Calu3 (cell line): ENCODE measurements at places on chromosomes 1 and 21. TPM values are rescaled to one million over a fixed set of nuclear protein-coding genes. Genes with fewer than 3 reads are reported as not detected.
A peak's percentile ranks its signal among the peaks of the same experiment; 100 is the strongest.

NUDC gene
- total RNA-seq, result 101 and 121 TPM in 2 replicates

DNA sequence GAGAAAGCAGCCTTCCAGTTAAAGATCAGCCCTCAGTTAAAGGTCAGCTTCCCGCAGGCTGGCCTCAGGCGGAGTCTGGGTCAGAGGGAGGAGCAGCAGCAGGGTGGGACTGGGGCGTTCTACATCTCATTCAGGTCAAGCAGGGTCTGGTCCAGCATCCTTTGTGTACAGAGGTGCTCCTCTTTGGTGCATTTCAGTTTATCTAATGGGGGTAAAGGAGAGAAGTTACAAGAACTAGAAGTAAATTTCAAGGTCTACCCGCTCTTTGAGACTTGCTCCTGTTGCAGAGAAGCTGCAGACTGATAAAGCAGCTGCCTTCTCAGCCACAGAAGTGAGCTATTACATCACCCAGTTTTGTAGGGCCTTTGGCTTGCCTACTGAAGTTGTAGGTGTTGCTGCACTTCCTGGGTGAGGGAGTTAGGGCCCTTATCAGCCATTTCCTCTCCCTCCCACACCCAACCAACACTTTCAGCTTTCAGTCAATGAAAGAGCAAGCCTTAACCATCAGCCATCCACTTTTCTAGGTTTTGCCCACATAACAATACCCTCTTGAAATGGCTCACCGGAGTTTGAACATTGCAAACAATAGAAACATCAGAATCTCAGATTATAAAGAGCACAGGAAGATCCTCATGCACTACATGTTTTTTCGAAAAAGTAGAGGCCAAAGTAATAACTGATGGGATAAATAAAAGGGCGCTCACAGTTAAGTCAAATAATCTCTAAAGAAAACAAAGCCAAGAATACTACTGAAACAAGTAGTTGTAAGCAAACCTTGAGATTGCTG lies 2.8 kb upstream of the NUP210L start:
- DNase-seq, result peak; percentile 30

DNA sequence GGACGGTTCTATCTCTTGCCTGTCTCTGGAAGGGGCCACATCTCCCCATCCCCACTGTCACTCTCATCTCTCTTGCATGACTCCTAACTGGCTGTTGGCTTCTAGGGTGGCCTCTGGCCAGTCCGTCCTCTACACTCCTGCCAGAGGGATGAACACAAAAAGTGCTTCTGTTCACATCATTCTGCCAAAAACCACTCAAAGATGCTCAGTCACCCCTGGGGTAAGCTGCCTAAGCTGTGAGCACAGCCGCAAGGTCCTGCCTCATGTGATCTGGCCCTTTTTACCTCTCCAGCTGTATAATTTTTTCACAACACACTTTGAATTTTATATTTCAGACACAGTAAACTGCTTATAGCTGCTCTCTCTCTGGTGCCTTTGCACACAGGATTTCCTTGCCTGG lies 97.6 kb upstream of the CD34 start:
- no peak for DNase-seq

DNA sequence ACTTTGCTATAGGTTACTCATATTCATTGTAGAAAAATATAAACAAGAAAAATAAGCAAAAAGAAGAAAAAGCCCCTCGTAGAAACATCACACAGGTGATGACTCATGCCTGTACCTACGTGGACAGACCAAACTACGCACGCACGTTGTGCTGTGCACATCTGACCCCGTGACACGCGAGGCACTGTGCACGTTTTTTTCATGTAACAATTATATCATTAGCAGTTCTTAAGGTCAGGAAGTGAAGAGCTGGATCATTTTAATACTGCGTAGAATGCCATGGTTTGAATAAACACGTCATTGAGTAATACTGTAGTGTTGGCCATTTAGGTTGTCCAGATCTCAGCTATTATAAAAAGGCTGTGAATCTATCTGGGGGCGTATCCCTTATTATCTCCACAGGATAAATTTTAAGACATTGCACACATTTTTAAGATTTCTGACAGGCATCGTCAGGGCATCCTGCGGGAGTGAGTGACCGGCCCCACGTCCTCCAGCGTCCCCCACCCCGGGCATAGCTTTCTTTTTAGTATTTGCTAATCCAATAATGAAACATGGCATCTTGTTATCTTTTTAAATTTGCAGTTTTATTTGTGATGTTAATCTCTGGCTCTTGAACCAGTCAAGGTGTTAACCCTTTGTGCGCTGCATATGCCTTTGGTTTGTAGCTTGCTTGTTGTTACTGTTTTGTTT lies 23.4 kb upstream of the ADARB1 start:
- no peak for DNase-seq

GRCh38 chr1:26791626-26792025 lies 3.9 kb downstream of the PIGV start:
- no peak for DNase-seq

DNA sequence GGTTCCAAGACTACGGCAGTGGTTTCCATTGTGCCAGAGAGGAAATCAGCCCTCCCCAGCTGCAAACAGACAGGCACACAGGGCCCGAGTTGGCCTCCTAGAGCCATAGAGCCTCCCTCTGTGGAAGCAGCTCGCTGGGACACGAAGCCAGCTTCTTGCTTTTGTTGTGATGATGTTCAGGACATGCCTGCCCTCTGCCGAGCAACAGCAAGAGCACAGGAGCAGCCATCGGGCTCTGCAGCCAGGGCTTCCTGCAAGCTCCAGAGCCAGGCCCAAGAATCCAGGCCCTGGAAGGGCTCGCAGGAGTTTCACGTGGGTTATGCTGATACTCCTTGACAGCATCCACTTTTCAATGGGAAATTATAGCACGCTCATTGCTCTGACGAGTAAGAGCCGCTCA lies 18.5 kb downstream of the NPHP4 start:
- no peak for DNase-seq

DNA sequence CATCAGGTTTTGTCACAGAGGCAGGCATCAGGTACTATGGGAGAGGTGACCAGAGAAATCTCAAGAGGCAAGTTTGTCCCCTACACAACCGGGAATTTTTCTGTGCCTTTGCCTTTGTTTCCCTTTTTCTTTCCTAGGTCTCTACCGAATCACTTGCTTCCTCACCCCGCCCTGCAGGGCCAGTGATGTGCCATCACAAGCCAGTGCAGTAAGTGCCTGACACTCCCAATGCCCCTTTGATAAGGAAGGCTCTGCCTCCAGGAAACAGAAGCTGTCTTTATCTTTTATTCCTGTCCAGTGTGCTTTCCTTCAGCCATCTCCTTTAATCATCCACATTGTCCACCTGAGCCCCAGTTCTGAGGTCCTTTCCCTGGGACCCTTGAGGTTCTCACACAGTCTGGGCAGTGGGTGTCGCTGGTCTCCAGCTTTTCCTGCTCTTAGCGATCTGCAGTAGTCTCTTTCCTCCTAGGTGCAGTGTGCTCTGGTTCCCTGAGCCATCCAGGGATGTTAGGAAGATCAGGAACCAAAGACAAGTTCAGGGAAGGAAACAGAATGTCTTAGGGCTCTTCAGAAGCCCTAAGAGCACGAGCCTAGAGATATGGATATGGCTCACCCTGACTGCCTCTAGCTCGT lies 36.6 kb downstream of the GJA5 start:
- DNase-seq, result peak; percentile 74

DNA sequence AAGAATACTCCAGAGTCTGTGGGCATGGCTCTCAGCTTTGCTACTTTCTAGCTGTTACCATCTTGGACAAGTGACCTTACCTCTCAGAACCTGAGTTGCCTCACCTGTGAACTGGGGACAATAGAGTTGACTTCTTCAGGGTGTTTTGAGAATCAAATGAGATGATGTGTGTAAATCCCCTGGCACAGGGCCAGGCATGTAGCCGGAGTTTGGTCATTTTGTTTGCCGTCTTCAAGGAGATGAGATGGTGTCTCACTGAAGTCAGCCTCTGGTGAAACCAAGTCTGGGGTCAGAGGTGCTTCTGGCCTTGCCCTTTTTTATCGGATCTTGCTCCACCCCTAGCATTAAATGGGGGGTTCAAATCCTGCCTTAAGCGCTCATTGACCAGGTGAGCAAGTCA lies 149.2 kb upstream of the TMEM51 start:
- peak; percentile 6 for DNase-seq

GRCh38 chr1:71049951-71050598 lies 2.5 kb upstream of the PTGER3 start:
- peak; percentile 46 for DNase-seq

GRCh38 chr1:43315963-43316737 lies 15.4 kb downstream of the TIE1 start:
- DNase-seq, result no peak
